Dorsolateral prefrontal cortex (tissue), 122 donors: ENCODE measurements at places on chromosomes 13 and 19. TPM values are rescaled to one million over a fixed set of nuclear protein-coding genes. Genes with fewer than 3 reads are reported as not detected.

The IGLON5 gene
- total RNA-seq = 17.6 TPM

- DNase-seq = no peak
Observed at GRCh38 chr13:35909837-35910540, 221.2 kb downstream of the DCLK1 start.

DNA sequence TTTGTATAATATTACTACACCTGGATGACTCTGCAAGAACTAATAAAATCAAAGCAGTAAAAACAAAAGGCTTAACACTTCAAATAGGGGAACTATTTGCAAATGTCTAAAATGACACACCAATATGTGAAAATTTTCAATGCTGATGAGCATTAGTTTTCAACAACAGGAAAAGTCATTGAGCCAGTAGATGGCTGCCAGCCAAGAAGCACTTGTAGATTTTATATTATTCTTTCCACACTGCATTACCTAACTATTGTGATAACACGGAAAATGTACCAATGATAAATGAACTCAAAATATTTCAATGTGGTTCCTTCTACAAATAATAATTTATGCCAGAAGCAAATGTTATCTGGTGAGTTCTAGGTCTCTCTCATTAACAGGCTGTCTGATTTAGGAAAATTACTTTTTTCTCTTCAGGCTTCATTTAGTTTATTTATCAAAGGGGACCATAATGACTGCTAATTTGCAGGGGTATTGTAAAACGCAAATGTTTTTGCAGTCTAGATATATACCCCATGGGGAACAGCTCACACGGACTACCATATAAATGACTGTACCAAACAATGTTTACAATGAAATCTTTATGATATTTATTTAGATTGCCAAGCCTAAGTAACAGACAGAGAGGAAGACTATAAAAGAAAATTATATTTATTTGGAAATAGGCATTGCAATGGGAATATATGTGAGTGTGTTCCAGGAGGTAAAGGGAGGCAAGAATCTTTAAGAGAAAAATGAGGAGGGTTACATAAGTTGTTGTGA, 407.8 kb downstream of the LIG4 start:
- DNase-seq = no peak

GRCh38 chr19:58575183-58576041, 2.3 kb upstream of the MZF1 start:
- peak; percentile 92 for DNase-seq

DNA sequence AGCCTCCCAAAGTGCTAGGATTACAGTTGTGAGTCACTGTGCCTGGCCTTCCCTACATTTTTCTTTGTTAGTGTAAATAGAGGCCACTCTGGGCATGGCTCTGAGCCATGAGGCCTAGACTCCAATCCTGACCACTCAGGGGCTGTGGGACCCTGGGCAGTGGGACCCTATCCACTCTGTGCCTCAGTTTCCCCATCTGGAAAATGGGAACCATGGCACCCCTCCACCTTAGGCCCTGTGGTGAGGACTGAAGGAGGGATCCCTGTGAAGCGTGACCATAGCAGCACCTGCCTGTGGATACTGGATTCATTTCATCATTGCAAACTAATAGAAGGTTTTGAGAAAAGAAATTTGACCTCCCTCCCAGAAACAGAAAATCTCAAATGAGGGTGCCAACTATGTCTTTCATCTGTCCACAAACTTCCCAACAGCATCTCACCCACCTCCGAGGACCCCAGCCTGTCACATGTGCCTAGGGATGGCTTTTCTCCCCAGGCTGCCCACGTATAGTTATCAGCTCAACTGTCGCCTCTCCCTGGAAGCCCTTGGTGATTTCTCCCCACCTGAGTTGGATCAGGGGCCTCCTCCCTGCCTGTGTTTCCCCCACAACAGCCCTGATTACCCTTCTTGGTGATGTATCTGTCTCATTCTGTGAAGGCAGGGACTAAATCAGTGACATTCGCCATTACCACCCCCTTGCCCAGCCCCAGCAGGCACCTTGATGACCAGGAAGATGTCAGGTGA, 5.6 kb downstream of the ANGPTL8 start:
- DNase-seq = no peak

- DNase-seq = no peak
Observed at GRCh38 chr13:41981951-41982715, 21.2 kb upstream of the VWA8 start.

DNA sequence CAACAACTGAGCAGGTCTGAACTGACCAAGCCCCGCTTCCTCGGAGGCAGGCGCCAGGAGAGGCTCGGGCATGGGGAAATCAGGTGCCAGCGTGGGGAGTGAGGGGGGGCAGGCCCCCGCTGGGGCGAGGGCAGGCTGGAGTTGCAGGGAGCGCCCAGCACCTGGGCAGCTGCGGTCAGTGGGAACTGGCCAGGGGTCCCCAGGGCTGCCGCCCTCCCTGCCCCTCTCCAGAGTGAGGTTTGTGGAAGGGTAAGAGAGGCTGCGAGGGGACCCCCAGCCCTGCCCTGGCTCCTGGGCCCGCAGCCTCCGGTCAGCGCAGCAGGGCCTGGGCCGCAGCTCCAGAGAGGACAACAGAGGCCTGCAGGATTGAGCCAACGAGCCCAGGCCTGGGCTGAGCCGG, 32.5 kb downstream of the PIP5K1C start:
- no peak for DNase-seq
